ENCODE measurements at places on chromosomes 2 and 18.

GRCh38 chr2:85945172-85945571, 56.4 kb upstream of the ST3GAL5 start:
- DNase-seq: no peak

DNA sequence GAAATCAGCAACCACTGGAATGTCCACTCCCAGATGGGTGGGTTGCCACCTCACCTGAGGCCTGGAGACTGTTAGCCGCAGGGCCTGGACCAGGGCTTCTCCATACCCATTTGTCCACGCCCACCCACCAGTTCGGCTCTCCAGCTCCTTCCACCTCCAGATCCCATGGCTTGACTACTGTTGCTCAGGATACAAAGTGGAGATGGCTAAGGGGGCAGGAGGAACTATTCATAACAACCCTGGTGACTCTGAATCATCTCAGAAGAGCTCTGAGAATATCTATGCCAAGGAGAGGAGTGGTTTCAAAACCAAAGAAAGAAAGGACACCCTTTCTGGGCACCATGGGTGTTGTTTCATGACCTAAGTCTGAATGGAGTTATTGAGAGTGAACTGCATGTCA, 145.8 kb downstream of the LAMA3 start:
- no peak for DNase-seq

- no peak for DNase-seq
Observed at GRCh38 chr18:13793819-13794218, 30.1 kb upstream of the MC5R start.

DNA sequence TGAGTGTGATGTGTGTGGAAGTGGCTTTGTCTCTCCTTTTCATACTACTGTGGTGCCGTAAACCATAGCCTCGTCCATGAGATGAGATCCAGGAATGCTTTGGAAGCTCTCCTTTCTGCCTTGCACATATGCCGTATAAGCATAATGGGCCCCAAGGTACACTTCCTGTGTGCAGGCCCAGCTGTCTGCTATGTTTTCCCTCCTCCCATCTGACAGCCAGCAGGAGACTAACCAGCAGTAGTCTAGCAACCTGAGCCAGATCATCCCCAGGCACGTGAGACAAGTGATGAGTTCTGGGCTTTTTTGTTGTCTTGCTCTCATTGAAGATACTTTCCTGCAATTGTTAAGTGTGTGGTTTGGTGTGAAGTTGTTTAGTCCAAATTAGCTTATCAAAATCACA, 555.5 kb upstream of the LRRTM4 start:
- DNase-seq: no peak

DNA sequence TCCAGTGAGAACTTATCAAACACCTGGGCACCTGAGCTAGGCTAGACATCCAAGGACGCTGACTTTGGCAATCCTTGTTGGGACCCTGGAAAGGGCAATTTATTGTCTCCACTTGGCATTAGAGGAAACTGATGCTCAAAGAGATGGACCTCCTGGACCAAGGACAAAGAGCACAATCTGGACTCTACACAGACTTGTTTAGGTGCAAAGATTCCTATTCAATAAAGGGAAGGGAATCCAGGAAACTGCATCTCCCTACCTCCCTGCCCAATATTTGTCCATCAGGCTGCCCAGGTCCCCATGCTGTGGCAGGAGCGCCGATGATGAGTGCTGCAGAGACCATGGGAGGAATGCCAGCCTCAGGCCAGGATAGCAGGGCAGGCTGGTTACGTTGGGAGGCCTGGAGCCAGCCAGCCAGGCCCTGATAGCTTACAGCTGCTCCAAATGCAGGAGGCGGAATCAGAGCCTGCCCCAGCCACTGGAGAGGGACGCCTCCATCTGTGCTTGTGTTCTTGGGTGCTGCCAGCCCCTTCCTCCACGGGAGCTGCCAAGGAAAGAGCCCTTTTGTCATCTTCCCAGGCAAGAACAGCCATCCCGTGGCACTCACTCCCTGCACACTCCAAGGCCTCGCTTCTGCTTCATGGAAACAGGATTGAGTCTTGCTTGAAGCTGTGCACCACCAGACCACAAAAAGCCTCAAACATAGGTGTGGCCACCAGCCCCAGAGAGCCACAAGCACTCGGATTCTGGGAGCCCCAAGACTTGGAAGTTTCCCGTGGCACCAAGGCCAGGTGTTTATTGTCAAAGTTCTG, 60.0 kb downstream of the HS1BP3 start:
- DNase-seq: no peak

GRCh38 chr2:108446703-108447102, 2.3 kb upstream of the GCC2 start:
- no peak for DNase-seq

DNA sequence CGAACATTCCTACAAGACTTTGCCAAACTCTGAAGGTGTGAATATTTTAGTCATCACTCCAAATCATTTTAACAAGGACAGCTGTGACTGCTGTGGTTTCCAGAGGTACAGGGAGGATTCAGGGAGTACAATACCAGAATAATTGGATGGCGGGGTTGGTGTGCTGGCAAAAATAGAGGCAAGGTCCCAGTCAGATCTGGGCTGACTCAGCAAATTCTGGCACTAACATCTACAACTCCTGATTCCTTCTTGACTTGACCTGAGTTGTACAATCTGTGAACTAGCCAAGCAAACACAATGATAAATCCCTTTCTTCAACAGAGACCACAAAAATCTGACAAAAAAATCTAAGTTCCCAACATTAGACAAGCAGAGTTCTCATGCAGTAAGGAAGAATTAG, 40.4 kb downstream of the RMP24 start:
- DNase-seq: no peak

GRCh38 chr2:46041434-46041833, 255.8 kb upstream of the EPAS1 start:
- no peak for DNase-seq

- no peak for DNase-seq
Observed at GRCh38 chr2:8453904-8454302, 228.0 kb upstream of the ID2 start.

DNA sequence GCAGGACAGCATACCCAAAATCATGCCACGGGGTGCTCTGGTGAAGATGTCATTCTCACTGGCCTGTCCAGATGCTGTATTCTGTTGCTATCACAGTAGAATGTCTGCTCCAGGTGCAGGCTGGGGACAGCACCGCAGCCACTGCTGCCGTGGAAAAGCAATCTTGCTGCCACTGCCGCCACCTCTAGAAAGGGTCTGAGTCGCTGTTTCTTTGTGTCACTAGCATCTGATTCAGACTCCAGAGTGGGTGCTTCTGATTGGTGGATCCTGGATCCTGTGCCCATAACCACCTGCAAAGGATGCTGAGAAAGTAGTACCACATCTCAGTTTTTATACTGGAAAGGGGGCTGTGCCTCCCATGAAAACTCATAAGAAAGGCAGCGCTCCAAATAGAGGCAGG, 45.3 kb upstream of the CTLA4 start:
- DNase-seq: no peak

GRCh38 chr2:2708575-2709430, 377.7 kb upstream of the MYT1L start:
- no peak for DNase-seq

GRCh38 chr2:109712746-109713145, 81.4 kb upstream of the RGPD5 start:
- no peak for DNase-seq

GRCh38 chr18:3923750-3924149, 473.8 kb downstream of the TGIF1 start:
- no peak for DNase-seq

- DNase-seq: no peak
Observed at GRCh38 chr2:60553495-60554073, at the start of gene BCL11A. BCL11A (minus strand) TSS chr2:60553654; CDS start chr2:60553270, 384 bp downstream.

DNA sequence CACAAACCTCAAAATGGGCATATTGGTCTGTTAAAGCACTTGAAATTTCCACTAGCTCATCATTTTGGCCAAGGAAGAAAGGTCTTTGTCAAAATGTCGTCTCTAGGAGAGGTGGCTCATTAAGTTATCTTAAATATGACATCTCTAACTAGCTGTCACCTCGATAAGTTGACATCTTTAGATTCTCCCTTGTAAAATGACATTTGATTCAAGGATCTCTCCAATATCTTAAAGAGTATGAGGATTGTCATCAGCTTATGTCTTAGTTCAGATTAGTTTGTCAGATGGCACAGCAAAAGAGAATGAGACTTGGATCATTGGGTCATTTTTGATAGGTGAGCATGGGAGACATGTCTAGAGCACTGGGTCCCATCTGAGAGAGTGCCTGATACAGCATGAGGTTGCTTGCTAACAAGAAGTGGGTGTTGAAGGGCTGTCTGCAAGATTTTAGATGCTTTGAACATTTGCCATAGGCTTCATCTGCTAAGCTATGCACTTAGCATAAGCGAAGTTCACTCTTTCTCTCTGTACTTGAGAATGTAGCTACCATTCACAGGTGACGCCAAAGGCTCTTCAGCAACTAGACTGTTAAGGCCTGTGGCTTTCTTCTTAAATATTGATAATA, 12.9 kb downstream of the PTPRM start:
- DNase-seq: no peak

DNA sequence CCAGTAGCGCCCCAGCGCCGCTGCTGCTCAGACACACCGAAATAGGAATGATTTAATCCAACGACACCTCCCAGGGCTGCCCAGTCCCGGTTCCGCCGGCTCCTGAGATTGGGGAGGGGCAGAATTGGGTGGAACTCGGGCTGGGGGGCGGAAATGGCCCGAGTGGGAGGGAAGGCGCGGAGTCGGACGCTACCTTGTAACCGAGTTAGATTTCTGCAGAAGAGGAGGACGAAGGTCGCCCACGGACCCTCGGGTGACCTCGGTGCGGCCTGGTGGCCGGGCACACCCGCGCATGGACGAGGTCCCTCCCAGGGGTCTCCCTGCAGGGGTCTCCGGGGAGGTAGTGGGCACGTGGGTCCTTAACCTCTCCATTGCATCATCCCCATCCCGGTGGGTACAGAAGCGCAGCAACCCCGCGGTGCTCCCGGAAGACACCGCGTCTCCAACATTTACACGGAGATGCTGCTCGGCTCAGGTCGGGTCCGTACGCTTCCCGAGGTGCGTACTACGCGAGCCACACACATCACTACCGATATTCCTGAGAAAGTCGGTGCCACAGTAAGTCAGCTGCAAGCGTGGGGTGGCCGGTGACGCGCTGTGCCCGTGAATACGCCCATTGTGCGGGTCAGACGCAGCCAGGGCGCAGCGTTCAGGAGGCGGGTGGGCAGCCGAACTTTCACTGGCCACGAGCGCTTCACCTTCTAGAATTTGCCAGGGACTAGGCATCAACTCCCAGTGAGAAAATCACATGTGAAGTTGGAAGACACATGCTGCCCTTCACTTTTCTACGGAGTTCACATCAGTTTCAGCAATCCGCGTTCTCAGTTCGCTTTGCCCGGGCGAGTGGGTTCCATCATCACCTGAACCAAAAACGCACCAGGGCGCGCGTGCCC, 3.0 kb downstream of the ZNF516 start:
- no peak for DNase-seq

DNA sequence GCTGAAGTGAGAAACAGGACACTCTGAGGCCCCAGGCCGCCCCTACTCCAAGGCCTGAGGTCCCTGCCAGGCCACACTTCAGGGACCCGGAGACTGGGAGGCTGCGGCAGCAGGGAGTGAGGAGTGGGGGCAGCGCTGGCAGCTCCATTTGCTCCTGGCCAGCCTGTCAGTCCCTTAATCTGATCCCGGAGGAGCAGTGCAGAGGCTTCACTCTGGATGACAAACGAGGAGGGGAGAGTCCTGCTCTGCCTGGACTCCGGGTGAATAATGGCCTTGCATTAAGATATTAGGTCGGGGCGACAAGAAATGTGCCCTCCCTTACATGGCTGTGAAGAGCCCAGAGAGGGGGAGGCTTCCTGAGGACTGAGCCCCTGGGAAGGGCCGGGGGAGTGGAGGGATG, 14.3 kb upstream of the PRSS56 start:
- DNase-seq: no peak

DNA sequence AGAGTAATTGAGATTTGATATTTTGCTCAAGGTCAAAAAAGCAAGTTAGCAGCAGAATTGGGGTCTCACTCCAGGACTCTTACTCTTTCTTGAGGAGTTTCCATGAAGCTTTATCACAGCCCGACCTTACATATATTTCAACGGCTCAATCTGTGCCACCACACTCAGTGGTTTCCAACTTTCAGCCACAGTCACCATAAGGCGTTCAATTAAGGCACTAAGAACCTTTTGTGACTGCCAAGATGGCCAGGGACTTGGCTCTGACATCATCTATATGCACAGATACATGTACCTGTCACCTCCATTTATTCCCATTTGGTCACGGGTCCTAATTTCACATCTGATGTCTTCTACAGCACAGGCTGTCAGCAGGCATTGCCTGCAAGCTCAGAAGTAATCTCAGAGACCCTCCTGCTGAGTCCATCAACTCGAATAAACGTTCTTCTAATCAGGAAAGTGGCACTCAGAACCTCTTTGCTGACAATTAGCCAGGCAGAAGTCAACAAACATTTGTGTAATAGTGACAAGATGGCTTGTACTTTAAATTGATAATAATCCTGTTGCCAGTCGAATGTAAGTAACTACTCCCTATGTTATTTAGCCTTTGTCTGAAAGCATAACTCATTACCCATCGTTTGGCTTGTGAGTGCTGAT, 16.1 kb downstream of the DYTN start:
- DNase-seq: no peak
